Activated CD4-positive, alpha-beta T cell treated with anti-CD3 and anti-CD28 coated beads for 4 hours (primary cell): ENCODE measurements at places on chromosomes 2 and 18.
A peak's percentile ranks its signal among the peaks of the same experiment; 100 is the strongest.

DNA sequence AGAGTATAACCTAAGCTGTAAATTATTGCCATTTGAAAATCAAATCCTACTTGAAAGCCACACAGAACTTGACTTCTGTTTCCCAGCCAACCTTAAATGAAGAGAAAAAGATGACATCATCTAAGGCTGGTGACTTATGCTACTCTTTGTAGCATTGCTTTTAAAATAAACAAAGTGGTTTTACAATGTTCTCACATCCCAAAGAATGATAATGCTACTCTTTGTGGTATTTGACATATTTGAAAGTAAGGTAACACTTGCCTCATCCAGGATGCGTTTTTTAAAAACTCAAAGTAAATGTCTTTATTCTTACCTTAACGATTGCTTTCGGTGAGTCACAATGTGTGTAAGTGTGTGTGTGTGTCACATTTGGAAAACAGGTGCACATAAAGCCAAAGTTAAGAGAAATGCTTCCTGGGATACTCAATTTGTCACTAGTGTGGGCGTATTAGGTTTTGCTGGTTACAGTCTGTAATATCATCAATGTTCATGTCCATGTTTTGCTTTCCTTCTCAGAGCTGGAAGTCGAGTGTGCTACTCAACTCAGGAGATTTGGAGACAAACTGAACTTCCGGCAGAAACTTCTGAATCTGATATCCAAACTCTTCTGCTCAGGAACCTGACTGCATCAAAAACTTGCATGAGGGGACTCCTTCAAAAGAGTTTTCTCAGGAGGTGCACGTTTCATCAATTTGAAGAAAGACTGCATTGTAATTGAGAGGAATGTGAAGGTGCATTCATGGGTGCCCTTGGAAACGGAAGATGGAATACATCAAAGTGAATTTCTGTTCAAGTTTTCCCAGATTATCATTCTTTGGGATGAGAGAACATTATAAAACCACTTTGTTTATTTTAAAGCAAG lies 2.6 kb downstream of the PMAIP1 start:
- DNase-seq = no peak

GRCh38 chr18:74457043-74457724 lies at the start of gene DIPK1C:
Gene DIPK1C, minus strand, starts transcription at chr18:74457308. Its CDS starts 49 bp downstream, at chr18:74457259.
- DNase-seq = no peak

- DNase-seq = no peak
Measured at GRCh38 chr18:57930476-57930875, 113.5 kb upstream of the NEDD4L start.

DNA sequence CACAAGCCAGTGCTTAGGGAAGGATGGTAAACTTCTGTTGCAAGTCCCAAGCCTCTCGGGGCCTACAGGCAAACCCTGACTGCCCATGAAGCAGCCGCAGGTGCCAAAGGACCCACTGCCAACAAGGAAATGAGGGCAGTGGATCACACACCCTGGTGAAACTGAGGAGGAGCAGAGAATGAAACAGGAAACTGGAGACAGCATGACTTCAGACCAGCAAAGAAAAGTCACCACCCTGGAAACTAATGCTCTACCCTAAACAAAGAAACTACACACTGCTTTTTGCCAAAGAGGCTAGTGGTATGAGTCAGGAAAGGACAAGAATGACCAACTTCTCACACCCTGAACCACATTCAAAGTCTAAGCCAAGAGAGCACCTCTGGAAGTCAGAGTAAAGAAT lies 97.2 kb downstream of the MYO5B start:
- DNase-seq = no peak

- DNase-seq = no peak
Measured at GRCh38 chr2:85578243-85579180, 1.1 kb downstream of the VAMP8 start.

DNA sequence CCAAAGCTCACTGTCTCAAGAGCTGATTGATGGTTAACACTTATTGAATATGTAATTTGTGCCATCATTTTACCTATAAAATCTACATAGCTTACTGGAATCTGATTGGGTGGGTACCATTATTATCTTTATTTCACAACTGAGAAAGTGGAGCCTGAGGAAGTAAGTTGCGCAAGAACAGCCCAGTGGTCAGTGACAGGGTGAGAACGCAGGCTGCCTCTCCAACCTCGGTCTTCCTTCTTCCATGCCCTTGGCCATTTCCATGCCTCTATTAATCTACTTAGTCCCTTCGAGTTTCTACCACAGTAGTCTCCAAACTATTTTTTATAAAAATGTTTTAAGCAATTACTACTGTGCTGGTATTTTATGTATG lies 390.9 kb upstream of the VWC2L start:
- no peak for DNase-seq

- no peak for DNase-seq
Measured at GRCh38 chr2:46487667-46488335, 8.4 kb downstream of the TMEM247 start.

DNA sequence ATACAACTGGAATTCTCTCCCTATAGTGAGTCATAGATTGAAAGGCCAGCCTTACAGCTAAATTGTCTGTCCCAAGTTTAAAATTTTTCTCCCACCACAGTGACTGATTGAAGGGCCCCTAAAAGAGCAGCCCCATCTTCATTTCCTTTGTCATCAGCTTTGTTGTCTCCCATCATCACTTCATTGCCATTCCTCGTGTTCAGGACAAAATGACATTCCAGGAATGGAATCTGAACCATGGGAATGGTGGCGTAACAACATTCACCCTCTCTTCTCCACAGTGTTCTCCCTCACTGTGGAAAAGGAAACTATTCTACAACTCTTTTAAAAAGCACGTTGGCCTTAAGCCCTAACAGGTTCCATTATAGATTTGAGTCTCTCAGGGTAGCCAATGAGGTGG lies 52.1 kb downstream of the PSTPIP2 start:
- DNase-seq = no peak

- no peak for DNase-seq
Measured at GRCh38 chr2:136284226-136285119, 166.5 kb upstream of the CXCR4 start.

GRCh38 chr18:13520306-13520705 lies 206.1 kb downstream of the FAM210A start:
- no peak for DNase-seq

DNA sequence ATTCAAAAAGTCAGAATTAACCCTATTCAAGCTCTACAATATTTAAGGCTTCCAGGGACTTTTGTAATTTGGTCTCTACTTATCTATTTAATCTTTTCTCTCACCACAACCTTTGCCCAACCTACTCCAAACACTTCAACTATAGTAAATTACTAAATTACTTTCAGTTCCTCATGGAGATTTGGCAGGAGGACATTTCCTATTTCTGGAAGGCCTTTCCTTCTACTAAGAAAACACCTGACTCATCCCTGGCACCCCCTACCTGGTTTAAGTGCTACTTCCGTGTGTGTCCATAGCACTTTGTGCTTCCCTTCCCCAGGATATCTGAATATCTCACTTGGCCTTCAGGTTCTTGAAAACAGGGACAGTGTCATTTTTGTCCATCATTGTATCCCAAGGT lies 96.3 kb downstream of the UPP2 start:
- no peak for DNase-seq

DNA sequence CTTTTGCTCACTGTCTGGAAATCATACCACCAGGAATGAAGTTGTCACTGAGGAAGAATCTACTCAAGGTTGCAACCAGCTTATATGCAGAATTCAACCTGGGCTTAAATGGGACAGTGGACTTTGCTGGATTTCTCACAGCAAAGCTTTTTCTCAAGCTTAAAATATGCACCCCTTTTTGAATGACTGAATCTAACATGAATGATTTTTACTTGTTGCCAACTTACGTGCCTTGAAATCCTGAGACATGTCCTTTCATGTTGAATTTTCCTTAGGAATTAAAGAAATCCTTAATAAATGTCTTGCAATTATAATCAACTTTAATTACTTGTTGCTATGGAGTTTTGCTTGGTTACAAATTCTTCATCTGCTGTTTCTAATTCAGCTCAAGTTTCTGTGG lies 57.4 kb downstream of the SPP2 start:
- no peak for DNase-seq

DNA sequence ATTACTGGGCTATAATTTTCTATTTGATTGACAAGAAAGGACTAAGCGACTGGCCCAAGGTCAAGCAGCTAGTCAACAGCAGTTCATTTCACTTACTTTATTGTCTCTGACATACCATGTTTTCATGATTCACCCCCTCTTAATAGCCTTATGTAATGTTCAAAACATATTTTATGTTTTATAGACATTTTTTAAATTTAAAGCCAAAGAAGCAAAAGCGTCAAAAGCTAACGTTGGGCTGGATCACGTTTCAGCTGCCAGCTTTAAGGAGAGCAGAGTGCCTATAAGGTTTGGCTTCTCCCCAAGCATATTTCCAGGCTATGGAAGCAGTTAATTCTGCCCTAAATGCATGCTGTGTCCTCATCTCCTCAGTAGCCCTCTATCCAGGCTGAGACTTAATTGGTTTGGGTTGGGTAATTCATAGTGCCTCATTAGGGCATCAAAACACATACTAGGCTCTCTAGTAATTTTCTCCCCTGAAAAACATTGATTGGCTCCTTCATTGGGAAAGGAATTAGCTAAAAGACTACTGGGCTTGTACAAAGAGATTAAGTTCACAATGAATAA lies 94.8 kb upstream of the CREB1 start:
- DNase-seq = no peak

- DNase-seq = no peak
Measured at GRCh38 chr2:71336802-71337201, 5.2 kb downstream of the ZNF638 start.

- no peak for DNase-seq
Measured at GRCh38 chr2:43086451-43087221, 139.8 kb downstream of the ZFP36L2 start.

DNA sequence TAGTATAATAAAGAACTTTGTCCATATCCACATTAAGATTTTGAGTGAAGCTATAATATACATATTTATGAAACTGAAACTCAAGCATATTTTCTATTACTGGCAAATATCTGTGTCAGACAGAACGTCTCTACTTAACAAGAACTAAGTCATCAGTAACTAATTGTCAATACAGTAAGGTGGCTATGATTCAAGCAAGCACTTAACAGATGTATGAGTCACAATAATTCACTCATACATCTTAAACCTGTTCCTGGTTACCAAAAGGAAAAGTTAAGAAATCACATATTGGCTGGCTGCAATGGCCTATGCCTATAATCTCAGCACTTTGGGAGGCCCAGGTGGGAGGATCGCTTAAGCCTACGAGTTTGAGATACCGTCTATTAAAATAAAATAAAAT lies 96.0 kb downstream of the SOS1 start:
- DNase-seq = no peak

GRCh38 chr2:146392631-146393030 lies 1452.2 kb upstream of the ACVR2A start:
- no peak for DNase-seq

GRCh38 chr18:27778441-27778840 lies 398.5 kb downstream of the CDH2 start:
- no peak for DNase-seq

DNA sequence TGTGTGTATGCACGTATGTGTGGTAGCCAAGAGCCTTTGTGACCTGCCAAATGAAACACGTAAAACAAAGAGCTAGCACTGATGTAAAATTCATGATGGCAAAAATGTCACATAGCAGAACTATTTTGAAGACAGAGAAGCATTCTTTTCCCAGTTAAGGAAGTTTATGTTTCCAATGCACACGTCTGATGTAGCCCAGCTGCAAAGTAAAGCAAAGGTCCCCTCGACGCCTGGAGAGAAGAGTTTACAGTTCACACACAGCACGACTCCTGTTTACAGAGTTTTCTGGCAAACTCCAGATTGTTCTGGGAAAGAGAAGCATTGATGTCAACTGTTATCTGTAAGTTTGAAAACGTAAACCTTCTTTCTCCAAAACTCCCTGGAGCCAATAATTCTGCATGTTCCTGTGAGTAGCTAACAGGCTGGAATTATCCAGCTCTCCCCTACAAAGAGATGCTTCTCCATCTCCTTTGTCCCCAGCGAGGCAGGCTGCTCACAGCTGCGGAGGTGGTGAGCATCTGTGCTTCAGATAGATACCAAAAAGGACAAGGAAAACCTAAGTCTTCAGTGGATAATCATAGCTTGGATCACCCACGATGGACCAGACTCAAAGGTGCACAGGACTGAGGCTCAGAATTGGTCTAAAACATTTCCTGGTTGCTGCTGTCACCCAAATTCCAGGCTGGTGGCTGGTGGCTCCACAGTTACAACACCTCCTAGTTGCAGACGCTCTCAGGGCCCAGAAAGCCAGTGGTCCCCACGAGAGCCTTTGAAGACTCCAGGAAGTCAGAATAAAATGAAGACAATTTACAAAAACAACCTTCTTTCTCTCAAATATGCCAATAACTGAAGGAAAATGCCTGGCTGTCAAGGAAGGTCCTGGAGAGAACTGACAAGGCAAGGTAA lies 87.4 kb downstream of the COL6A3 start:
- no peak for DNase-seq

- DNase-seq = no peak
Measured at GRCh38 chr2:123720760-123721159, 304.3 kb upstream of the CNTNAP5 start.

DNA sequence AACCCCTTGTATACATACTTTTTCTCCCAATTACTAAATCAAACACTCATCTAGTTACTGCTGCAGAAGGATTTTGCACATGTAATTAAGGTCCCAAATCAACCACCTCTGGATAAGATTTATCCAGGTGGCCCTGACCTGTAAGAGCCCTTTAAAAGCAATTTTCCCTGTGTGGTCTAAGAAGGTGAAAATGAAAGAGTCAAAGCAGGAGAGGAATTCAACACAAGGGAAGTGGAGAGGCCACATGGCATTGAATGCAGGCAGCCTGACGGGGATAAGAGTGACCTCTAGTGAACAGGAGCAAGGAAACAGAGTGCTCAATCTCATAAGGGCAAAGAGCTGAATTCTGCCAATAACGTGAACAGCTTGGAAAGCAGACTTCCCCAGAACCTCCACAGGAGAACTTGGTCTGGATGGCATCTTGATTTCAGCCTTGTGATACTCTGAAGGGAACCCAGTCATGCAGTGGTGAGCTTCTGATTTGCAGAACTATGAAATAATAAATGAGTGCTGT lies 27.2 kb downstream of the PPP3R1 start:
- peak; percentile 11 for DNase-seq

GRCh38 chr18:13070460-13070859 lies 79.3 kb downstream of the CEP192 start:
- DNase-seq = no peak

GRCh38 chr2:199833525-199833924 lies 17.5 kb downstream of the FTCDNL1 start:
- no peak for DNase-seq

- DNase-seq = no peak
Measured at GRCh38 chr18:39596221-39596620, 2030.6 kb upstream of the CELF4 start.

- no peak for DNase-seq
Measured at GRCh38 chr18:2912357-2913299, 65.8 kb downstream of the EMILIN2 start.
